Hepatocyte (in vitro differentiated cells): ENCODE measurements at places on chromosomes 2 and 18.

DNA sequence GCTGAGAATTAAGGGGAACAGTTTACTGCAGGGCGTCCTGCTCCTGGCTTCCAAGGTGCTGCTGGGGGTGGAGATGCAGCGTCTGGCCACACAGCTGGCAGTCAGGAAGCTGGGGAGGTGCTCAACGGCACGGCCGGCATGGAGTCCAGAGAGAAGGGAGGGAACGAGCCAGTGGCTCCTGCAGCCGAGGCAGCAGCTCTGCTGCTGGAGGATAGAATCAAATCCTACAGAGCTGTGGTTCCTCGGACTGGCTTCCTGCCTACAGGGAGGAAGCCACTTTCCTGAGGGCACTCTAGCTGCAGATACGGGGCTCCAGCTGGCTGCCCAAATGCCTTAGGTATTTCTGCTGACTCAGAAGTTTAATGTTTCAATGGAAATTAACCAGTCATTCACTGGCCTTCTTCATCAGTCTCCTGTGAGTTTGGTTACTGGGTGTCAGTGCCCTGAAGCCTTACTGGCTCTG, 266.3 kb downstream of the TWIST2 start:
- DNase-seq, result peak; percentile 28

DNA sequence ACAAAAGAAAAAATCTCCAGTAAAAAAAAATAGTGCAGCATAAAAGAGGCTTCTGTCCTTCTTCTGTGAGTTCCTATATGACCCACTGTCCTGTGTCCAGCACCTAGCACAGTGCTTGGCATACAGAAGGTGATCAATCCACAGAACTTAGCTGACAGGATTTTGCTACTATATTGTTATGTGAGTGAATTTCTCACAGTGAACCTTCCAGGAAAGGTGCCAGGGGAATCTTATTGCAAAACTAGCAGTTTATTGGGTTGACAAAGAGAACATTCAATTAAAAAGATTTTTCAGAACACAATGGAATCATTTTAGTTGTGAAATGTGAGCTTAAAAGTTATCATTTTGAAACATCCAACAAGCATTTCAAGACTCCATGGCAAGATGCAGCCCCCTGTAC, 12.4 kb upstream of the TRIB2 start:
- DNase-seq, result no peak

GRCh38 chr2:69694894-69695849, 46.8 kb upstream of the ANXA4 start:
- DNase-seq, result no peak

- no peak for DNase-seq
These were observed 97.2 kb upstream of the GPR45 start for GRCh38 chr2:105144152-105144940.

DNA sequence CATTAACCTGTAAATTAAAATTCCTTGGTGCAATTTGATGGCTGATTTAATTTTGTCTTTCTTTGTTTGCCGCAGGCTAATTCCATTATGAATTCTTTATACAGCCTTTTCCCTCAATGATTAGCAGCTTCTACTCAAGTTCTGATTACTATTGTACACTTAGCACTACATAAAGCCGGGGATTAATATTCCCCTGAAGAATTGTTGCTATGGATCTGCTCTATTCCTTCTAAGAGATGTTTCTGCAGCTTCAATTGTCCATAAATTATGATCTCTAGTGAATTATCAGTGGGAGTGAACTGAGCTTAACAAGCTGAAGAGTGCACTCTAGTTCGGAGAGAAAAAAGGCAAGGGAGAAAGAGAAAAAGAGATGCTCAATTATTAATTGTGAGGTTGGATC, 433.7 kb upstream of the SPRED2 start:
- DNase-seq, result no peak

DNA sequence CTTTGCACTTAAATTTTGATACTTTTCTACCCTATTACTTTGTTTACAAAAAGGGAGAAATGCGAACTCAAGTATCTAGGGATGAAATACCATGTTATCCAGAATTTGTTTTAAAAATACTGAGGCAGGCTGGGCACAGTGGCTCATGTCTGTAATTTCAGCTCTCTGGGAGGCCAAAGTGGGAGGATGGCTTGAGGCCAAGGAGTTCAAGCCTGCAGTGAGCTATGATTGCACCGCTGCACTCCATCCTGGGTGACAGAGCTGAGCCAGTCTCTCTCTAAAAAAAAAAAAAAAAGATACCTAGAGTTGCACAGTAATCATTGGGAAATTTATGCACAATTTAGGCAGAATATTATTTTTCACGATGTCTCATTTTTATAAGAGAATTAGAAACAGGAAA, 12.4 kb upstream of the VAPA start:
- DNase-seq, result no peak
